ENCODE measurements at places on chromosomes 12 and 14.

GRCh38 chr12:26318661-26319068 lies 123.3 kb downstream of the SSPN start:
- no peak for DNase-seq

- DNase-seq: no peak
These were observed 47.8 kb downstream of the LLPH start for GRCh38 chr12:66082744-66083143.

DNA sequence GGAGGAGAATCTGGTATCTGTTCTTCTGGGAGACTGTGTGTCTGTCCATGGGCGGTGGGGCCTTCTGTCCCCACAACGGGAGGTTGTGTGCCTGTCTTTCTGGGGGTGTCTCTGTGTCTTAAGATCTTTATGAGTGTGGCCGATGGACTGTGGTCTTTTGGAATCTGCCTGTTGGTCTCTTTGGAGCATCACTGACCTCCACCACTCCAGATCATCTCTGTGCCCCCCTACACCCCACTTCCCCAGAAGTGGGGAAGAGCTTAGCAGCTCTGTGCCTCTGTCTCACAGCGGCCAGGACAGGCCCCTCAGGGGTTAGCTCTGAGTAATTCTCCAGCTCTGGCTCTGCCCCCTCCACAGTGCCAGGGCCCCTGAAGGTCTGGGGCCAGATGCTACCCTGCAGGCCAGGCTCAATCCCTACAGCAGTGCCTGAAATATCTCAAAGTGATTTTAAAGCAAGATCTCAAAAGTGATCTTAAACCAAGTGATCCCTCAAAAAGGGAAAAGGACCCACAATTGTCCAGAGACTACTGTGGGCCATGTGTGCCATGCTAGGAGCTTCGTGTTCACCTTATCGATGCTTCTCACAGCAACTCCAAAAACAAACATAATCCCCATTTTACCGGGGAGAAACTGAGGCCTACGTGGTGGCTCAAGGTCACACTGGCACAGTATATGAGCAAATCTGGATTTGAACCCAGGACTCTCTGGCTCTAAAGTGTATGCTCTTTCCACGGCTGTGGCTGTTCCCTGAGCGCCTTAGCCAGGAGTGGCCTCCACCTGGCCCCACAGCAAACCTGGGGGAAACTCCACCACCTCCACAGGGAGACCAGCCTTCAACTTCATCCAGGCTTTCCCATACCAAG lies 26.0 kb upstream of the KRT78 start:
- no peak for DNase-seq

- no peak for DNase-seq
These were observed 1.0 kb downstream of the SMARCD1 start for GRCh38 chr12:50086148-50086547.

DNA sequence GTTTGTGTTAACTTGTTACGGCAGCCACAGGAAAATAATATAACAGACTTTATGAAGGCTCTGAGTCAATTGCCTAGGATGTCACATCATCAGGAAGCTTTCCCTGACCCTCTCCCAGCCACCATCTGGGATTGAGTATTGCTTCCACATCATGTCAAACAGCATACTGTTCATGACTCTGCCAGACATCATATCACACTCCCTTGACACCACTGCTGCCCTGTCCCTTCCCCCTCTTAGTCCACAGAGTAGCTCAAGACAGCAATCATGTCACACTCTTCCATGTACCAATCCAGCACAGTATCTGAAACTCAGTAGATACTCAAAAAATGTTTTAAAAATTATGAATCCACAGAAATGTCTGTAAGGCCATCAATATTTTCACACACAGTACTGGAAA lies 168.0 kb downstream of the PIK3C2G start:
- no peak for DNase-seq

DNA sequence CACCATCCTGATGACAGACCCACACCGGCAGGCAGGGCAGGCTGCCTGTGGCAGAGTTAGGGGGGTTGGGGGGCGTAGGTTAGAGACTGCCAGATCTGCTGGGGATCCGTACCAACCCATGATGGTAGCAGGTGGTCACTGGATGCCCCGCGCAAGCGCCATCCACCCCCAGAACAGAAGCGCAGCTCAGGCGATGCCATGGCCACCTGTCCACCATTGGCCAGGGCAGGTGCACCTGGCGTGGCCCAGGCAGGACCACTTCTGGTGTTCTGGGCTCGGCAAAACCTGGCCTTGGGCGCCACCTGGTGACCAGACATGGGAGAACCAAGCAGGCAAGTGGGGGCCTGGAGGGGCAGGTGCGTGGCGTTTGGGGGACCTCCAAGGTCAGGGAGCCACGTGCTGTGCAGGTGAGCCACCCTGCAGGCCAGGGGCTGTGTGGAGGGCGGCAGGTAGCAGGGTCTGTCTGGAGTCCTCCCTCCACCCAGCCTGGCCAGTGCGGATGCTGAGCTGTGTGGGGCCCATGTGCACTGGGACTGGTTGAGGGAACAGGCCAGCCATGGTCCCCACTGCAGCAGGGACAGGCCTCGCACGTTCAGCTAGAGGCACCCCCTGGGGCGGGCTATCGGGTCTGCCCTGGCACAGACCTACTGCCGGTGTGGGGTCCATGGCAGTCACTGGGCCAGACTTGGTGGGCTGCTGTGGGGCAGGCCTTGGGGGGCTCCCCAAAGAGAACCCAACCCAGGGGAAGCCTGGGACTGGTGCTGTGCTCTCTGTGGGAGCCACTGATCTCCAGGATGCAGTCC lies 15.6 kb downstream of the BAG5 start:
- DNase-seq: peak; percentile 22

GRCh38 chr14:30521899-30522736 lies 36.8 kb upstream of the G2E3 start:
- DNase-seq: peak; percentile 54

DNA sequence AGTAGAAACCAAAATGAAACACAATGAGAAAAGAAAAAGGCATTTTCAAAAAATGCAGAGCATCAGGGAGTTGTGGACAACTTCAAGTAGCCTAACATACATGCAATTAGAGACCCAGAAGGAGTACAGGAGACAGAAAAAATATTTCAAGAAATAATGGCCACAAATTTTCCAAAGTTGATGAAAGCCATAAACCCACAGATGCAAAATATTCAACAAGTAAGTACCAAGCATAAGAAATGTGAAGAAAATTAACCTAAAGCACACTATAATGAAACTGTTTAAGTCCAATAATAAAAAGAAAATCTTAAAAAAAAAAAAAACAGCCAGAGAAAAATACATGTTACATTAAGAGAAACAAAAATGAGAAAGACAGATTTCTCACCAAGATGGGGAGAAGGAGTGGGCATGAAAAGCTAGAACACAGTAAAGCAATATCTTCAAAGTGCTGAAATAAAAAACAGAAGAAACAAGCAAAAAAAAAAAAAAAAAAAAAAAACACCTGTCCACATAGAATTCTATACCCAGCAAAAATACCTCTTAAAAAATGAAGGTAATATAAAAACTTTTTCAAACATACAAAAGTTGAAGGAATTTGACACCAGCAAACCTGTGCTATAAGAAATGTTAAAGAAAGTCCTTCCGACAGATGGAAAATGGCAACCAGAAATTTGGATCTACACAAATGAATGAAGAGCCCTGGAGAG lies 77.1 kb downstream of the PRKAB1 start:
- no peak for DNase-seq

DNA sequence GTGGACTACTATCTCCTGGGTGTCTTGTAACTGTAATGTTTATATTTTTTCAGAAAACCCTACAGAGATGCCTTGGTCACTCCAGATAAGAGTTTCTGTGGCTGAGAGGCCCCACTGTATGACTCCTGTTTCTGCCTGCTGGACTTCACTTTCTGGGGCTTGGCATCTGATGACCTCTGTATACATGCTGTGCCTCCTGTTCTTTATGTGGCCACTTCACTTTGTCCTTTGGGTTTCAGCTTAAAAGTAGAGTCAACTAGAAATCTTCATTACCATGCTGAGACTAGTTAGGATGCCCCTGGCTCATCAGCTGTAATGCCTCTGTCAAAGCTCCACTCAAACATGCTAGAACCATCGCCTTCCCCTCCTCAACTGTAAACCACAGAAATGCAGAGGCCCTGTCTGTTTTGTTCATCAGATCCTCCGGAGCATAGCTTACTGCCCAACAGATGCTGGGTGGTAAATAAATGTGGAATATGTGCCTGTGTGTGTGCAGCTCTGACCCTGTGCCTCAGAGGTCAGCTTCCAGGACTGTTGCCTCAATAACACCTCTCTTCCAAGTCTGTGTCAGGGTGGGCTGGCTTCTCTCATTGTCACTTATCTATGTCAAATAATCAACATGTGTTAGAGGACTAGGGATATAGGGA lies 25.5 kb downstream of the ZNF664 start:
- DNase-seq: peak; percentile 58

DNA sequence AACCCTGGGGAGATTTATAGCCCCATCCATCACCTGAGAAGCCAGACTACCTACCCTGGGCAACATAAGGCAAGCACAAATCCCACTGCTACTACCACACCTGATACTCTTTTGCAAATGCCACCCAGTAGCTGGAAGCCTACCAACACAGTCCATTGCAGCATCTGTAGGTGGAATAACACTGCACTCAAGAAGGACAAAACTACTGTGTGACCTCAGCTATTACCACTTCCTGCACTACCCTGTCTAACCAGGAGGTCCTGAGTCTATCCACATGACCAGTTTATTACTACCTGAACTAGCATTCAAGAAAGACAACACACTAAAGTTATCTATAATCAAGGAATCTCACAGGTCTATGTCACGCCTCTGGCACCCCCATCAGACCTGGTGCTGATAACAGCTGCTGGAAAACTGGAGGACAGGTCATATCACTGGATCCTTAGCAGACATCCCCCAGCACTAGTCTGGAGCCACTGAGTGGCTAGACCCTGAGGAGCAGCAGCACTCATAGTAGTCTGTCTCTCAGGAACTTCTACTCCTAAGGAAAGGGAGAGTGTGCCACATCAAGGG lies 2.9 kb upstream of the CLEC1A start:
- DNase-seq: no peak

DNA sequence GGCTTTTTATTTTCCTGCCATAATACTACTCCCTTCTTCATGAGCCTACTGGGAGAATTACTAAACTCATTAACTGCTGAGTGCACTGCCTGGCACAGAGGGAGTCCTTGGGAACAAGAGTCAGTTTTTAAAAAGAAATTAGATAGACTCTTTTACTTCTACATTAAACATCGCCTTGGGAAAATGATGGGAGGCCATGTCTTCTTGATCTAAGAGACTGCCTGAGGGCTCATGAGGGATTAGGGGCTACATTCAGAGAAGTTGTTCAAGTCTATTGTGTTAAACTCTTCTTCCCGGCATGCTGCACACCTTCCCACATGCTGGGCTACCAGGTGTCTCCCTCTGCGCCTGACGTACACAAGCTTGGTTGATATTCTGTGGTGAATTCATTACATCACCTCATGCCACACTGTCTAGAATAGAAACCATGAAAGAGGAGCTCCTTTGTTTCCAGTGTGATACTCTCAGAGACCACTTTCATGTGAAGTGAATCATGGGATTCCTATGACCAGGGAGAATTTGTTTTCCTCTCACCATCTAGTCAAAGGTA lies 1422.3 kb downstream of the AACS start:
- no peak for DNase-seq

DNA sequence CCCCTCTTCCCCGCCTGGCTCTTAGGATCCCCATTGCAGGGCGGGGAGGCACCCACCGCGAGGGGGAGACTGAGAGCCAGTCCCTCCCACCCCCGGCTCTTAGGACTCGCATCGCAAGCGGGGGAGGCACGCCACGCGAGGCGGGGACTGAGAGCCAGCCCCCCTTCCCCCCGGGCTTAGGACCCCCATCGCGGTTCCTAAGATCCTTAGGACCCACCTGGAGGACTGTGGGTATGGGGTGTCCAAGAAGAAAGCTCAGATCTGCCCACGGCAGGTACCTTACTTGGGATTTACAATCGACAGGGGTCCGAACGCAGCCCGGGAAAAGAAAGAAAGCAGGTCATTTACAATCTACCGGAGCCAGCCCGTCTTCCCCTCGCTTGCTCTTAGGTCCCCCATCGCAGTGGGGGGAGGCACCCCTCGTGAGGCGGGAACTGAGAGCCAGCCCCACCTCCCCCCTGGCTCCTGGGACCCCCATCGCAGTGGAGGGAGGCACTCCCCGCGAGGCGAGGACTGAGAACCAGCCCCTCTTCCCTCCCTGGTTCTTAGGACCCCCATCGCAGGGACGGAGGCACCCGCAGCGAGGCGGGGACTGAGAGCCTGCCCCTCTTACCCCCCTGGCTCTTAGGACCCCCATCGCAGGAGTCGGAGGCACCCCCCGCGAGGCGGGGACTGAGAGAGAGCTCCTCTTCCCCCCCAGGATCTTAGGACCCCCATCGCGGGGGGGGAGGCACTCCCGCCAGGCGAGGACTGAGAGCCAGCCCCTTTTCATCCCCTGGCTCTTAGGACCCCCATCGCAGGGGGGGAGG lies 43.7 kb downstream of the DDX11 start:
- peak; percentile 22 for DNase-seq

DNA sequence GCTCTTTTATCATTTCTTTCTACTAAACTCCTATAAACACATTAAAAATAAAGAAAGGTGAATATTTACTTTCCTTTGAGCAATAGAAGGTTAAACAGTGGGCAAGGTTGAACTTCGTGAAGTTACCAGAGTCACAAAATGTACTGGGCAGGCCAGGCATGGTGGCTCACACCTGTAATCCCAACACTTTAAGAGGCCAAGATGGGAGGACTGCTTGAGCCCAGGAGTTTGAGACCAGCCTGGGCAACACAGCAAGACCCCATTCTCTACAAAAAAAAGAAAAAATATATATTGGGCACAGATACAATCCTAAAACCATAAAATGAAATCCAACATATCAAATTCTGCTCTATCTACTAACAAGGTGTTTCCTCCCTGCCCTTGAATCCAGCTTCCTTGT lies 60.7 kb upstream of the VPS33A start:
- DNase-seq: no peak

DNA sequence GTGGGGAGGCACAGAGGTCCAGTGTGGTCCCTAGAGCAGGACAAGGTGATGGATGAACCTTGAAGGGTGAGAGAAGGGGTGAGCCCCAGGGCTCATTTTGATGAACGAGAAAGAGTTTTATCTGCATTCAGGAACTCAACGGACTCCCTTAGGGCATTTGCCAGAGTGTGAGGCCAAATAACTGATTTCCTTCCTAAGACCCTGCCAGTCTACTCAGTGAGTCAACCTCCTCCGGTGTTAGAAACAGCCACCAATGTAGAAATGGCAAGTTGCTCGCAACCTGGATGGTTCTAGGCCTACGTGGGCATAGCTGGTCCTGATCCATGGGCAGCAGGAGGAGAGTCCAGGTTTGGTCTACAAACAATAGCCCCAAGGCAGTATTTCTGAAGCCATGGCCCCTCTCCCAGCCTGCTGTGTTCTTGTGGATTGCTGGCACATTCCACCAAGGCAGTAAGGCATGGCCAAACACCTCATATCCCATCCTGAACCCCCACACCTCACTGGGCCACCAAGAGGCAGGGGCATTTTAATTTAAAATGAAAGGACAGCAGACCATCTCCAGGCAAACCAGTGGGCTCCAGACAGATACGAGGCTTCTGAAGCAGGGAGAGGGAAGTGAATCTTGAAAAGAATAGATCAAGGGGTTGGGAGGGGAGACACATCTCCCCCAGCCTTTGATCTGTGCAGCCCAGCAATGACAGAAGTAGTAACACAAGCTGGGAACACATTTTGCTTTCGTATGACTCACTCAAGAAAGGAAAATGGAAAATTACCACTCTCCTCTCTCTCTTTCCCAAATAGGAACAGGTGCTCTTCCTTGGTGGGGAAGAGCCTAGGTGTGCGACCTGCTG lies 25.4 kb upstream of the TESC start:
- DNase-seq: no peak

Measured in Jurkat, Clone E6-1 (cell line).